Activated naive CD4-positive, alpha-beta T cell treated with anti-CD3 and anti-CD28 coated beads for 36 hours (primary cell): ENCODE measurements at places on chromosomes 12 and 14. TPM values are rescaled to one million over a fixed set of nuclear protein-coding genes. Genes with fewer than 3 reads are reported as not detected.

Gene ANKS1B
- total RNA-seq = not detected

Gene AQP5
- not detected for total RNA-seq

Gene TSPAN19
- total RNA-seq = not detected

Gene KRT74
- total RNA-seq = not detected

Gene PLA2G1B
- total RNA-seq = not detected

Gene SPIC
- total RNA-seq = not detected

Gene DDX51
- total RNA-seq = 20.0 TPM

Gene FGF6
- not detected for total RNA-seq

Gene LMO3
- total RNA-seq = not detected

DNA sequence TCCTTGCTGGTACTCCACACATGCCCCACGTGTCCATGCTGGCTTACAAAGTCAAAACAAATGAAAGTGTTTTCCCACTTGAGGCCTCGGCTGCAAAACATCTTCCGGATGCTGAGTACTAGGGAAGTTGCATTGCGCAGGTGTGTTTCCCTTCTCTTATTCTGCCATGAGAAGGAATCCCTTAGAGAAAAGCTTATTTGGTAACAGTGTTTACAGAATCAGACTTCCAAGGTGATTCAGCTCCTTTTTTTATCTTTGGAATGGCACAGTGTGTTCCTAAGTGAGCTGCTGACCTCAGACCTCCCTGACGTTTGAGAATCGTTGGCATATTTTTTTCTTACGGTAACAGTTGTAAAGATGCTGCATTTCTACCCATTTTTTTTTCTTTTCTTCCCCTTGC, 211.3 kb downstream of the ESR2 start:
- DNase-seq = no peak
- peaks cover 11% of the 10 kb centered on the region for H3K36me3 ChIP-seq
- H3K4me1 ChIP-seq = no peaks in the 10 kb centered on the region
- no peak overlapping the region for H3K27ac ChIP-seq
- H3K27me3 ChIP-seq = no peaks in the 10 kb centered on the region
- no peak overlapping the region for H3K4me3 ChIP-seq

DNA sequence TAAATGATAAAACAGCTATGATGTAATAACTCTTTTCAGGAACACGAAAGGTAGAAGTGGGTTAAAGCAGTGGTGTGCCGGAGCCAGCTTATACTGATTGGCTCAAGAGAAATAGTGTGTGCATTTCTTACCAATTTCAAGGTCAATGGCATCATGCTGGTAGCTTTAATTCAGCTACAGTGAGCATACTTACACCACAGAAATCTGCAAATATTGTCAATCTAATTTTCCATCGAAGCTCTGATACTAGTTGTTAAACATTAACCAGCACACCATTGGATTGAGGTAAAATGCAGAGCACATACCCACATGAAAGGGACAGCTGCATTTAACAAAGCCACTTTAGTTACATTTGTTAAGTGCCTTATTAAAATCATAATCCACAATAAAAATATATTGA, 225.7 kb downstream of the KCNC2 start:
- H3K27ac ChIP-seq = no peak overlapping the region
- H3K36me3 ChIP-seq = no peaks in the 10 kb centered on the region
- no peak overlapping the region for H3K4me3 ChIP-seq
- H3K27me3 ChIP-seq = no peaks in the 10 kb centered on the region

GRCh38 chr12:121364683-121365121, 12.5 kb upstream of the ANAPC5 start:
- H3K36me3 ChIP-seq = no peaks in the 10 kb centered on the region
- DNase-seq = no peak

- no peak for DNase-seq
- no peaks in the 10 kb centered on the region for H3K4me1 ChIP-seq
- no peaks in the 10 kb centered on the region for H3K27me3 ChIP-seq
These were observed 245.8 kb upstream of the NAV3 start for GRCh38 chr12:77584860-77585259.

DNA sequence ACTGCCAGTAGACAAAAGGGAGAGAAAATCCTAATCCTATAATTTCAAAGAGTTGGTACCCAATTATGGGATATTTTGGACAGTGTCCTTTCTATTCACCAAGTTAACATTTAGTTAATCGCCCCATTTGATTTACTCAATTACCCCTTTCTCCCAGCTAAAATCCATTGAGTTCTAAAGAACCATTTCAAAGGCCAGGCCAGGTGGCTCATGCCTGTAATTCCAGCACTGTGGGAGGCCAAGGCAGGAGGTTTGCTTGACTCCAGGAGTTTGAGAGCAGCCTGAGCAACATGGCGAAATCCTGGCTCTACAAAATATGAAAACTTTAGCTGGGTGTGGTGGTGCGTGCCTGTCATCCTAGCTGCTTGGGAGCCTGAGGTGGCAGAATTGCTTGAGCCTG, 5.5 kb upstream of the GPR19 start:
- H3K4me3 ChIP-seq = no peak overlapping the region
- H3K4me1 ChIP-seq = peaks cover 40% of the 10 kb centered on the region
- H3K36me3 ChIP-seq = no peaks in the 10 kb centered on the region
- H3K27me3 ChIP-seq = no peaks in the 10 kb centered on the region
- H3K27ac ChIP-seq = no peak overlapping the region

DNA sequence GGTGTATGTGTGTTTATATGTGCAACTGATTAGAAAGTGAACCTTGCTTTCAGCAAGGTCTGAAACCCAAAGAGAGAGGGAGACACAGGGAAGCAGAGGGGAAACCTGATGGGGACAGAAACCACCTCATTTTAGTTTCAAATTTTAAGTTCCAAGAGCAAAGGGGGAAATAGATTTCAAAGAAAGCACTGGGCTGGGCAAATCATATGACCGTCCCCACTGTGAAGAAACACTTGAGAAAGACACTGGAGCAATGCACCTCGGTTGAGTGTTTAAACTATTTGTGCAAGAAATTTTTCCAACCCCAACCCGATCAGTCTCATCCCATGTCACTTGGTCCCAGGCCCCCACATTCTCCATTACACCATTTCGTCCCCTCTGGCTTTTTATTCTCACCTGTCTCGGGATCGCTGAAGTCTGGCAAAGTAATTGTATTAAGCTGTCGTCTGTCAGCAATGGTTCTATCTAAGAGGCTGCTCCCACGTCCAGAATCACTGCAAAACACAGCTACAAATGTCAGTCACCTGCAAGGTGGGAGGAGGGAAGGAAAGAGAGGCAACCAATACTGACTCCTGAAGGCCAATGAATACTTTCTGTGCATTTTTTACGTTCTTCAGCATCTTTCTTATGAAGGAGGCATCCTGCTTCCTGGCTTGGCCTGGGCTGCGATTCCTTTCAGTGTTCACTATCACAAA, 205.7 kb downstream of the TTC7B start:
- no peak for DNase-seq
- no peak overlapping the region for H3K27ac ChIP-seq
- no peaks in the 10 kb centered on the region for H3K36me3 ChIP-seq
- H3K4me3 ChIP-seq = no peak overlapping the region
- H3K27me3 ChIP-seq = peaks cover 4% of the 10 kb centered on the region

DNA sequence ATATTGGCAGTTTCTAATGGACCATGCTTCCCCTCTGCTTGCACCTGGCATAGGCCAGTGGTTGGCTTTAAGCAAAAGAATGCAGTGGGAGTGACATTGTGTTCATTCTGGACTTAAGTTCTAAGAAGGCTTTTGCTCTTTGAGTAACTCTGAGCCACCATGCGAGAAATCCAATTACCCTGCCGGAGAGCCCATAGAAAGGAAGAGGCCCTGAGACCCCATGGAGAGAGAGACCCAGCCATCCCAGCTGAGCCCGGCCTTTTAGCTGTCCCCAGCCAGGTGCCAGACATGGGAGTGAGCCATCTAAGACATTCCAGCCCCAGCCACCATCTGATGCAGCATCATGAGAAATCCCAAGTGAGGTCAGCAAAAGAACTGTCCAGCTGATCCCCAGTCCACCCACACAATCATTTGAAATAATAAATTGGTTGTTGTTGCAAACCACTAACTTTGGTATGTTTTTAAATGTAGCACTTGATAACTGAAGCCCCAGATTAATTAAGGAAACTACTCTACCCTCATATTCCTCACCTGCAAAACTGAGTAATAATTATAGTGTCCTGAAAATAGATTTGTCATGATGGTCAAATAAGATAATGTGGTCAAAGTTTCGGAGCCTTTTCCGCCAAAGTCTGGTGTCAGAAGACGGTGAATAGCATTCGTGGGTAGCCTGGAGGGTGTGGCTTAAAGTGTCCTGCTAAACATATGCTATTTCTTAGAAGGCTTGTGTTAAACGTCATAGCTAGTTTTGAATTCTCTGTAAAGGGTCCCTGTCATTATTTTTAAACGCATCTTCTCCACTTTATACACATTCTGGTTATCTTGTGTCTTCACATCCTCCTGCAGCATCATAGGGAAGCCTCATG, 166.6 kb upstream of the PELI2 start:
- no peak for DNase-seq
- H3K4me3 ChIP-seq = no peak overlapping the region
- H3K36me3 ChIP-seq = no peaks in the 10 kb centered on the region
- H3K27ac ChIP-seq = no peak overlapping the region
- no peaks in the 10 kb centered on the region for H3K4me1 ChIP-seq

GRCh38 chr12:94831081-94831751, 172.3 kb downstream of the NDUFA12 start:
- H3K4me3 ChIP-seq = no peak overlapping the region
- peak; percentile 68 for DNase-seq
- peak overlapping the region; percentile 72 for H3K27ac ChIP-seq
- no peaks in the 10 kb centered on the region for H3K27me3 ChIP-seq

DNA sequence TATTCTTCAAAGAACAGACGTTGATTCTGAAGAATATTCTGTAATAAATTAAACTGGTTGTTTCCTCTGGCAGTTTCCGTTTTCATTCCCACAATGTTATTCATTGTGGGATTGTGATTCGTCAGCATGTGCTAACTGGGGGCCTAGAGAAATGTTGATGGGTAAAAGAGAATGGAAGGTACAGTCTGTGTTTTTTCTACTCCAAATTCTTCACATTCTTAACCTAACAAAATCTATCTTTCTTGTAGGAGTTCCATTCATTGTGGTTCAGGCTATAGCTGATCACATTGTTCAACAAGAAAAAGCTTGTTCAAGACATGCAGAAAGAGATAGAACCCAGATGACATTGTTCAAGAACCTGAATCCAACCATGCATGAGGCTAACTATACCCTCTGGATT, 5.9 kb downstream of the CD163 start:
- DNase-seq = no peak
- H3K4me3 ChIP-seq = no peak overlapping the region
- H3K27me3 ChIP-seq = peaks cover 22% of the 10 kb centered on the region
- H3K27ac ChIP-seq = no peak overlapping the region

GRCh38 chr12:54216797-54217661, 28.2 kb upstream of the SMUG1 start:
- DNase-seq = peak; percentile 84
- no peaks in the 10 kb centered on the region for H3K36me3 ChIP-seq
- peaks cover 4% of the 10 kb centered on the region for H3K27me3 ChIP-seq
- peak overlapping the region; percentile 79 for H3K4me3 ChIP-seq
- H3K27ac ChIP-seq = peak overlapping the region; percentile 48

GRCh38 chr14:97298331-97298730, 501.1 kb downstream of the VRK1 start:
- no peak overlapping the region for H3K4me3 ChIP-seq
- DNase-seq = peak; percentile 31
- no peaks in the 10 kb centered on the region for H3K36me3 ChIP-seq
- H3K4me1 ChIP-seq = peaks cover 4% of the 10 kb centered on the region
- H3K27ac ChIP-seq = no peak overlapping the region

GRCh38 chr12:1606021-1606622, 11.7 kb upstream of the FBXL14 start:
- no peaks in the 10 kb centered on the region for H3K27me3 ChIP-seq
- H3K36me3 ChIP-seq = no peaks in the 10 kb centered on the region
- peaks cover 36% of the 10 kb centered on the region for H3K4me1 ChIP-seq
- peak overlapping the region; percentile 81 for H3K27ac ChIP-seq
- peak; percentile 94 for DNase-seq
